Thoracic aorta endothelial cell (primary cell): ENCODE measurements at places on chromosomes 11 and 22. TPM values are rescaled to one million over a fixed set of nuclear protein-coding genes. Genes with fewer than 3 reads are reported as not detected.

SLCO2B1 gene
- 0.27 TPM in 1 of 2 replicates, not detected in the other for total RNA-seq

INS gene
- total RNA-seq: not detected in 2 replicates

OR5AN1 gene
- total RNA-seq: not detected in 2 replicates

SPI1 gene
- total RNA-seq: not detected in 2 replicates

UBQLN3 gene
- total RNA-seq: not detected in 2 replicates
